Activated naive CD8-positive, alpha-beta T cell treated with anti-CD3 and anti-CD28 coated beads, Interleukin-2, amount 50 U/mL, for 24 hours (primary cell): ENCODE measurements at places on chromosomes 3 and 15.

DNA sequence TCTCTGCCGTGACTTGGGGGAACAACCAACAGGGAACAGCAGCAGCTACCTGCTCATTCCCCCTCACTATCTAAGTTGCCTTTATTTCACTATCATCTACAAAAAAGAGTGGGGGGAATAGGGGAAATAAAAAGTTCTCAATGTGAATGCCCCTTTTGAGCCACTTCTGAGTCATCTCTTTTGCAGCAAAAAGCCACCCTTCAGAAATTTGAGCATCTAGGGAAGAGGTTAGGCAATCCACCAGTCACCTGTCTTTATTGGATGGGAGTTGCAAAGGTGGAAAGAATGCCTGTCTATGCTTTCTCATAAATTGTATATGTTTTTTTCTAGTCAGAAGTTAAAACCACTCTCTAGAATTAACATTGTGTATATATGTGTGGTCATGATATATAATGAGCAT lies 41.1 kb downstream of the GPD1L start:
- no peak overlapping the region for H3K27ac ChIP-seq
- peaks cover 4% of the 10 kb centered on the region for H3K4me1 ChIP-seq
- H3K36me3 ChIP-seq, result peaks cover 23% of the 10 kb centered on the region
- H3K4me3 ChIP-seq, result no peak overlapping the region
- DNase-seq, result no peak

GRCh38 chr15:63909819-63910437 lies 76.2 kb upstream of the HERC1 start:
- no peak overlapping the region for H3K27ac ChIP-seq
- peaks cover 21% of the 10 kb centered on the region for H3K4me1 ChIP-seq
- DNase-seq, result no peak

DNA sequence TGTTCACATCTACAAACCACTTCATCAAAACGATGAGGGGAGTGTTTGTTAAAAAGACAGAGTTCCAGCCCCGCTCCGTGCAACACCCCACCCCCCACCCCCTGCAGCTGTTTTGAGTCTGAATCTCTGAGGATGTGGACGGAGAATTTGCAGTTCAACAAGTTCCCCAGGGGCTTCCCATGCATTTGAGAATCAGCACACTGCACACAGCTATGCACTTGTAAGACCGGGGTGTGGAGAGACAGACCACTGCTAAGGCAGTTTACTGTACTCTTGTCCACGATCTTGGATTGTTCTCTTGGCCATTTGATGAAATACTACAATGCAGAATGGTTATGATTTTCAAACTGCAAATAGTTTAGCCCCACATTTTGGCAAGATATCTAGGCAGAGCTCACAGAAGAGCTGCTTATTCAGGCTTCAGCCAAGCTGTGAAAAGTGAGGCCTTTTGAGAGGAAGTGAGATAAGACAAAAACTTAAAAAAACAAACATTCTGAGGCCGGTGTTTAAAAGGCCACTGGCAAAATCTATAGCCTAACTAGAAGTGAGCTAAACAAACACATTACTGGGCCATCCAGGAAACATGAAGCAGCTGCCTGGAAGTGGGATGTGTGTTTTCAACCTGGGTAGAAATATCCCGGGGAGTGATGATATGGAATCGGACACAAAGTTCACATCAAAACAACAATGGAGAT lies 308.2 kb upstream of the ADAMTS9 start:
- H3K27ac ChIP-seq, result no peak overlapping the region
- no peak overlapping the region for H3K4me3 ChIP-seq
- no peaks in the 10 kb centered on the region for H3K4me1 ChIP-seq
- no peaks in the 10 kb centered on the region for H3K36me3 ChIP-seq

DNA sequence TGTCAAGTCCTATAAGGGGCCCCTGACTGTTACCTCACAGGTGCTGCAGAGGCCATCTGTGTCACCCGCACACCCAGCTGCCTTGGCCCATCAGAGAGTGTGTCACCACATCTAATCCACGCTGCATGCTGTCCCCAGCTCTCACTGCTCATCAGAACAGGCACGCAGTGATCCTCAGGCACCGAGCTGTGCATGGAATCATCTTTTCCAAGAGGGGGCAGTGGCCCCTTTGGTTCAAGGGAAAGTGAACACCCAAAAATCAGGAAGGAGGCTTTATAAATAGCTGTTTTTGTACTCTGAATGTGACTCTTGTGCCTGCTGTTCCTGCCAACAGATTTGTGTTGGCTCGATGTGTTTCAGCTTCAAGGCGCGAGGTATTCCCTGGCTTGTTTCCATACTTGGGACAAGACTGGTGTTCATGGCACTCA lies 110.3 kb upstream of the ETV5 start:
- H3K27me3 ChIP-seq, result peaks cover 11% of the 10 kb centered on the region
- no peaks in the 10 kb centered on the region for H3K36me3 ChIP-seq
- H3K4me3 ChIP-seq, result no peak overlapping the region
- H3K4me1 ChIP-seq, result peaks cover 16% of the 10 kb centered on the region
